ENCODE measurements at places on chromosomes 6 and 20.
A peak's percentile ranks its signal among the peaks of the same experiment; 100 is the strongest.

DNA sequence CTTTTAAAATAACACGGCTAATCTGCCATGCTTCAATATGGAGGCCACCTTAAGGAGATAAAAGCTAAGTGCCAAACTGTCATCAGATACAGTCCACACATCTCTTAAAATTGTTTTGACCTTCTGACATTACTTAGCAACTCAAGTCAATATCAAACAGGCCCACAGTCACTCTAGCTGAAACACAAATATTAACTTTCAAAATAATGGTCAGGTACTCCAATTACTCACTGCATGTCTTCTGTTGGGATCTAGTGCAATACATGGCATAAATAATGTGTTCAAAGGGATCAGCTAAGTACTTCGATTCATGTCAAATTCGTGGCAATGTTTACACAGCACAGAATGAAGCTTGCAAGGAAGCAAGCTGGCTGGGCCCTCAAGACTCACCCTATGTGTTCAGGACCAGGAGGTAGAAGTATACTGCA is 133.9 kb upstream of the BEND6 start:
- no peak for DNase-seq

GRCh38 chr20:32522526-32522775 is 62.7 kb downstream of the NOL4L start:
- no peak for DNase-seq

- peak; percentile 20 for DNase-seq
Observed at GRCh38 chr6:27280064-27280539, 32.0 kb downstream of the POM121L2 start.

DNA sequence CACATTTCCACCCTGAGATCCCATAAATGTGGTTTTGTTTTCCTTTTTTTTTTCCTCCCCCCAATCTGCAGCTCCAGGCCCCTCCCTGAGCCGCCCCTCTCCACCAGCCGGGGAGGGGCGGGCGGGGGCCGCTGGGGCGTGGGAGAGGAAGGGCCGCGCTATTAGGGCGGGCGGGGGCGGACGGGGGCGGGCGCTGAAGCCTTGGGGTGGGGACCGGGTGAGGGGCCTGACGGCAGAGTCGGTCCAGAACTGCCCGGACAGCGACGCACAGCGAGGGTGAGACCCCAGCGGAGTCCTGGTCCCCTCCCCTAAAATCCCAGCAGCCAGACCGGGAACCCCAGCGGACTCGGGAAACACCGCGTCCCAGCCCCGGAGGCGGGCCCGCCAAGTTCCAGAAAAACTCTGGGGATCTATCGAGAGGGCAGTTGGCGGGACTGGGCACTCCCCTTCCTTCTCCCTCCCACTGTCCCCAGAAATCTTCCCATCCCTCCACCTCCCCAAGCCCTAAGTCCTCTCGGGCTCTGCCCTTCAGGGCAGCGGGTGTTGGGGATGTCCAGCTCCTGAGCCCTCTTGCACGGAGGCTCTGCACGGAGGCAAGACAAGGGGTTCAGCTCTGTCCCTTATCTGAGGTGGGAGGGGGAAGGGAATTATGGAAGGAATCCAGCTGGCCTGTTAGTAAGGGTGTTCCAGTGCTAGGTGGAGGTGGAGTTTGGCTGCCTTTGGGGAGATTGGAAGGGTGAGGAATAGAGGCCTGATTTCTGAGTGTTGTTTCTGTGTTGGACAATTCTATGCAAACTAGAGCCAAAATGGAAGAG is at the start of gene PRICKLE4:
Gene PRICKLE4 (plus strand): TSS at position 232 of the 815 bp plus-strand sequence. CDS start 2,692 bp downstream, outside the sequence.
- no peak for DNase-seq

DNA sequence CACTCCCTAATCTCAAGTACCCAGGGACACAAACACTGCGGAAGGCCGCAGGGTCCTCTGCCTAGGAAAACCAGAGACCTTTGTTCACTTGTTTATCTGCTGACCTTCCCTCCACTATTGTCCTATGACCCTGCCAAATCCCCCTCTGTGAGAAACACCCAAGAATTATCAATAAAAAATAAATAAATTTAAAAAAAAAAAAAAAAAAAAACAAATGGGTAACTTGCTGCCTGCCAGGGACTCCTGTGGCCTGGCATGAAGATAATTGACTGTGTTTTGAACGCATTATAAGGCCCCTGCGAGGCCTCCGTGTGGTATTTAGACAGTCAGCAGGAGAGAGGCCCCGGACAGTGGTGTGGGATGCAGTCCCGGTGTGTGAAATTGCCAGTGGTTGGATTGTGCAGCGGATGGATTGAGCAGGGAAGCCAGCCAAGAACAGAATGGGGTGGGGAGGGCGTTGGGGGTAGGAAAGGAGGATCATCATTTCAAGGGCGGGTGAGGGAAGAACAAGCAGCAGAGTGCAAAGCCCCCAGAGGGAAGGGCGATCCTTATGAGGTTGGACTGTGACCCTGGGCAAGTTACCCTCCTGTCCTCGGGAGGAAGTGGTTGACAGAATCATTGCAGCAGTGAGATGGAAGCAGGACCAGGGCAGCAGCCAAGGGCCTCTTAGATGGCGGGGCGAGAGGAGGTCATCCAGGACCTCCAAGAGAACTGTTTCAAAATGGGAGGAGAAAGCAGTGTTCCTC is 43.3 kb downstream of the PPARD start:
- DNase-seq, result no peak

DNA sequence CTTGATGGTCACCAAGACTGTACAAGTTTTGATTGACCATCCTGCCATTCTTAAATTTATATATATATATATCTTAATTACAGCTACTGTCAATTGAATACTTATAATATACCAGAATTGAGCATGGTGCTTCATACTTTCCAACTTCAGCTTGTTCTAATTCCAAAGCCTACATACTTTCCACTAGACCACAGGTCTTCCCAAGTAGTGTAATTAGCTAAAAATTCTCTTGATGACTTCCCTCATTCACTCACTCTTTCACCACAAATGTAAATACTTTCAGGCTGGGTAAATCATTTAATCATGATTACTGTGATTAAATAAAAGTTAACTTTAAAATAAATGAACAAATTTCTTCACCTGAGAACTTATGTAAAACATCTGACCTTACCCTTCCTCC is 3.4 kb downstream of the ASF1A start:
- DNase-seq, result no peak

DNA sequence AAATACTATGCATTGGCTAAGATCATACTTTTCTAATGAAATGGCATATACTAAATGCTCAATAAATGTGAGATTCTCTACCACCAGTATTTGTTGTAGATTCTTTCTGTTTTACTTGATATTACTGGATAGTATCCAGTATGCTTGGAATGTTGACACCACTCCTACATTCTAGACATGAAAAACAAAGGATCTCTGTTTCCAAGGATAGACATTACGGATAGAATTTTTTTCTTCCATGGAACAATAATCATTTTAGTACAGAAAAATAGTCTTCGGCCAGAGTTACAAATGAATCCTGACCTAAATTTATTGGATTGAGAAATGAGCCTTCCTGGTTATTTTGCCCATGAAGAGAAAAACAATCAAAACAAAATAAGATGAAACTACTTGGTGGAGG is 258.2 kb upstream of the NT5E start:
- no peak for DNase-seq

DNA sequence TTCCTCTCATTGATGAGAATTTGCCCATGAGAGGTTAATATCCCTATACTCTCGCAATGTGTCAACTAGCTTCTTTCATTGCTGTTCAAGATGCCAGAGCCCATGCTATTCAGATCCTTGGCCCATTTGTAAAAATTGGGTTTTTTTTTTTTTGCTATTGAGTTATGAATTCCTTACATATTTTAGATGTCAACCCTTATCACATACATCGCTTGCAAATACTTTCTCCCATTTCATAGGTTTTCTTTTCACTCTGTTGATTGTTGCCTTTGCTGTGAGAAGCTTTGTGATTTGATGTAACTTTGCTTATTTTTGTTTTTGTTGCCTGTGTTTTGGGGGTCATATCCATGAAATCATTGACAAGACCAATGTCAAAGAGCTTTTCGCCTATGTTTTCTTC is 32.2 kb upstream of the IPCEF1 start:
- no peak for DNase-seq

DNA sequence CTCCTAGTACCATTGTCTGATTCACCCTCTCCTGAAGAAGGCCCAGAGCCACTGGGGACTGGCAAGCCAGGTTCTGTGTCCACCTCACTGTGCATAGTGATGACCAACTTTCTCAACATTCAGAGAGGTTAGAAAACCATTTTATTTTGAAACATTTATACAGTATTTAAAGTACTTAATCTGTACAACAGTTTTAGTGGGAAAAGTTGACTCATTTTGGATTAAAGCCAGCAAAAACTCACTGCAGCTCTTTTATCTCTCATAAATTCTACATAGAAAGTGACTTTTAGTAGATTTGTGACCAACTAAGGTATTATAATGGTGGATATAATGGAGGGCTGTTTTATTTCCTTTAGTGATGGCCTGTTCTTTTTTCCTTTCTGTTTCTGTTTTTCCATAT is 9.7 kb downstream of the TULP4 start:
- no peak for DNase-seq

GRCh38 chr6:17871189-17871519 is 116.3 kb downstream of the KIF13A start:
- no peak for DNase-seq

DNA sequence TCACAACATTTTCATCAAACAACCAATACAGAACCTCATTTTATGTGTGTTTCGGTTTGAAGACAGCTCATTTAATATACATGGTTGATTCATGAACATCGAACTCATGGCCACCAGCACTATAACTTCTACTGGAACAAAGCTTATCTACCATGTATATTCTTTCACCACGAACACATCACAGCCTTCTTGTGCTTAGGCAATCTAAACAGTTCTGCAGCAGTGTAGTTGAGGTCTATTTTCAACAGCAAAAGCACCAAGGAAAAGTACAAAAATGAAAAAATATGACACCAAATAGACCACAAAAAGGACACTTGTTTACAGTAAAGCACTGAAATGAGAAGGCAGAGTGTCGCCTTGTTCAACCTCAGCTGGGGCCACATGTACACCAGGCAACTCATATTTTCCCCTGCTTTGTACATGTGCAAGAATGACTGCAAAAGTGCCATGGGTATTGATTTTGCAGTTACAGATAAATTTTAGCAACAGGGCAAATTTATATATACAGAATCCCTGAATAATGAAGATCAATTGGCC is 25.8 kb upstream of the KCNK5 start:
- DNase-seq, result no peak

GRCh38 chr6:160978141-160978901 is 13.2 kb upstream of the MAP3K4 start:
- DNase-seq, result no peak

- no peak for DNase-seq
Observed at GRCh38 chr20:50267041-50267865, 76.6 kb downstream of the CEBPB start.

GRCh38 chr20:58017970-58018530 is 210.4 kb downstream of the ANKRD60 start:
- DNase-seq, result no peak

DNA sequence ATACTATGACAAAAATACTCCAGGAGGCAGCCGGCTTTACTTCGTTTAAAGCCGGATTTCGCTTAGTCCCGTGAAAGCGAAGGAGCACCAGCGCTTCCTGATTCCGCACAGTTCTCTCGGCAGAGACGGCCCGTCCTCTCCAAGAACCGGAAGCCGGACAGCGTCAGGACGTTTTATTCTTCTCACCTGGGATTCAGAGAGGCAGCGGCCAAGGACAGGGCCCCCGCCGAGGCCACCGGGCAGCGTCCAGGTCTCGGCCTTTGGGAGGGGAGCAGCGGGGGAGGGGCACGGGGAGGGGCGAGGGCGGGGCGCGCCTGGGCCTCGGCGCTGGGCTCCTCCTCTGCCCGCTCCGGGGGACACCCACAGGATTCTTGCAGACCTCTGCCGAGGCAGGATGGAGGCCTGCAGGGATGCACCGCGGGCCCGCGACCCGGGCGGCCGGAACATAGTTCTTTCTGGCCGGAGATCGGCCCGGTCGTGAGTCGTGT is 2.8 kb upstream of the DIDO1 start:
- DNase-seq, result peak; percentile 56

DNA sequence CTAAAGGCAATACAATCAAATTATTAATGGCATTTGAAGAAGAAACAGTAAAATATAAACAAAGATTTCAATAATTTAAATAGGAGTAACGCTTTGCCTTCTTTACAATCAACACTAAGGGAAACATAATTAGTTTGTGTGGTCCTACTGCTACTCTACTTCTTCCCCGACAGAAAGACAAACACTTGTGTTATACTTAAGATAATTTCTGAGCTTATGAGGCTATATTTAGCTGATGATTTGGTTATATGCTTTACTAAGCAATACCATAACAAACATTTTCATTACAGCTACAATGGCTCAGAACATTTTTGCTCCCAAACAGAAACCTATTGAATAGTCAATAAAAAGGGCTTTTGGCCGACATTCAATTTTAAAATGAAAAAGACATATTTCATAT is 1217.2 kb upstream of the GJE1 start:
- no peak for DNase-seq
